ENCODE measurements at places on chromosomes 13 and 19. TPM values are rescaled to one million over a fixed set of nuclear protein-coding genes. Genes with fewer than 3 reads are reported as not detected.

- DNase-seq = no peak
These were observed 207.5 kb downstream of the SLITRK5 start for GRCh38 chr13:87878706-87879105.

The FDX2 gene
- 18.9 TPM for polyA plus RNA-seq

DNA sequence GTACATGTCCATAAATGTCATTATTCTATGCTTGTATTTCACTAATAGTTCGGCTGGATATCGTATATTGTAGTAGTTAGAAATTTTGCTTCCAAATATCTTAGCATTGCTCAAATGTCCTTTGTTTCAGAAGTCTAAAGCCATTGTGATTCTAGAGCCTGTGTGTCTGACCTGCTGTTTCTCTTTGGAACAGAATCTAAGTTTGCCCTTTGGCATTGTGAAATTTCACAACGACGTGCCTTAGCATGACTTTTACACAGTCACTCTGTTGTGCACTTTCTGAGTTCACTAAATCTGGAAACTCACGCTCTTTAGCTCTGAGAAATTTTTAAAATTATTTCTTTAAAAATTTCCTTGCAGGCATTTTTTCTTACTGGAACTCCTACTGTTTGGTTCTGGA lies 152.2 kb downstream of the TBC1D4 start:
- DNase-seq = no peak

DNA sequence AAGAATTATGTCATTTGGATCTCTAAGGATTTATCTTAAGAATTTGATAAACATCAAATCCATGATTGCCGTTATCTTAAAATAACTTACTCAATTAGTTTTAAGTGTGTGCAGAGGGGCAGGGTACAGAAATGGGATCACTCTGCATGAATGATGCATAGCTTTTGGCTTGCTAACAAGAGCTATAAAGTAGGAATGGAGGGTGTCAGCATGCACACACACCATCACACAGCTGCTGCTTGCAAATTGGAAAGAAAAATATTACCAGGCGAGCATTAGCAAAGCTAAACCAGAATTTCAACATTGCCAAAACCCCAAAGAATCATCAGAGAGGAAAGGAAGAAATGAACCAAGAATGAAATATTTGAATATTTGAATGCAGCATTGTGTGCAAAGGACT lies 580.6 kb downstream of the LMO7 start:
- DNase-seq = peak; percentile 42

- DNase-seq = no peak
These were observed 870 bp upstream of the GRIN3B start for GRCh38 chr19:999379-999719.

The ZNF112 gene
- 12.1 TPM for polyA plus RNA-seq

DNA sequence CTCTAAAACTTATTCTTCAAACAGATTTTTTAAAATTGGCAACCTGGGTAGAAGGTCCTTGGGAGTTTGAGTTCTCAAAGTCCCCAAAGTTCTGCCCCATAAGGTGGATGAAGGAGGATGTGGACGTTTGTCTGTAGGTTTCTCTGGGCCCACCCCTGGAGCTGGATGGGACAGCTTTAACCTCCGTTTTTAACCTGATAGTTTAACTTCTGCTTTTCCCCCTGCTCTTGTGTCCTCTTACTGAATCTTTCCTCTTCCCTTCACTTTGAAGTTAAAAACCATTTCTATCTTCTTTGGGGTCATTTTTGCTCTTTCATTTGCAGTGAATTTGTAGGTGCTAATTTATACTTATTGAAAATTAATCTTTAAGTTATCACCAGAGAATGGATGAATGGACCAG lies 79.1 kb downstream of the ESD start:
- no peak for DNase-seq

- peak; percentile 82 for DNase-seq
These were observed at the start of gene SLC25A23 for GRCh38 chr19:6459262-6460098. SLC25A23 (minus strand) TSS chr19:6459792; CDS start chr19:6459628, 164 bp downstream.

GRCh38 chr19:39845584-39845932 lies 621 bp downstream of the FBL start:
- DNase-seq = peak; percentile 26

DNA sequence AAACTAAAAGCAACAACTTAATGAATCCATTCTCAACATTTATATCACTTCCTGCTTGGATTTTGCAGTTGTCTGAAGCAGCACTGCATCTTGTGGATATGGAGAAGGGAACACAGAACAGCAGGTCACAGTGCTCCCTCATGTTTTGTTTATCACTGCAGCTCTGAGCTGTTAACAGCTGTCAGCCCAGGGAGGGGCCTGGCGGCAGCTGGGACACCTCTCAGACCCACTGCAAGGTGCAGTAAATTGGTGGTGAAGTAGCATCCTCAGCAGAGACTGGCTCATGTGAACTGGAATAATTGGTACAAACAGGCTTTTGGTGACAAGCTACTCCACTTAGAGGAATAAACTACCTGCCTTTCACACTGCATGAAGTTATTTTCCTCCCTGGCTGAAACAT lies 170.4 kb downstream of the LIG4 start:
- DNase-seq = no peak

The TNPO2 gene
- 73.6 TPM for polyA plus RNA-seq

The TMEM59L gene
- 3.5 TPM for polyA plus RNA-seq

DNA sequence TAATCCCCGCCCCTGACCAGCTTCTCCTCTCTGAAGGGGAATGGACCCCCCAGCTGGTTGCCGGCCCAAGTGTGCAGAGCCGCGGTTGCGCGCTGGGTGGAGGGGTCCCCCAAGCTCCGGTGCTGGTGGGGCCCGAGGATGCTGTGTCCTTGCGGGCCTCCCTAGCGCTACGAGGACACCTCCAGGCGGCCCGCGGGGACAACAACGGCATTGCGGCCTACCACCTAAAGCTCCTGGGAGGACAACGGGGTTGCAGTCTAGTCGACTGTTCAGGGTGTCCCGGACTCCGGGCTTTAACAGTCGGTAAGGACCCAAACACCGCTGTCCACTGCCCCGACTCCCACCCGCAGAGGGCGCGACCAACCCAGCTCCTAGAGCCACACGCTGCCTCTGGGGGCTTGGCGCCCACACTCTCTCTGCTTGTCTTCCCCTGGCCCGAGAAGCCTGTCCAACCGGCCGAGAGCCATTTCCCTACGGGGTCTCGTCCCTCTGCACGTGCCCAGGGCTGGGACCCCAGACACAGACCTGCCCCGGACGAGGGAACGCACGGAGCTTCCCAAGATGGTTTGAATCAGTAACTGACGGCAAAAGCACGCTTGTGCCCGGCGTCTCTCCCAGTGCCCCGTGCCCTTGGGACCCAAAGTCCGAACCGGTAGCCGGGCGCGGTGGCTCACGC lies 927 bp upstream of the SDHAF1 start:
- DNase-seq = no peak

DNA sequence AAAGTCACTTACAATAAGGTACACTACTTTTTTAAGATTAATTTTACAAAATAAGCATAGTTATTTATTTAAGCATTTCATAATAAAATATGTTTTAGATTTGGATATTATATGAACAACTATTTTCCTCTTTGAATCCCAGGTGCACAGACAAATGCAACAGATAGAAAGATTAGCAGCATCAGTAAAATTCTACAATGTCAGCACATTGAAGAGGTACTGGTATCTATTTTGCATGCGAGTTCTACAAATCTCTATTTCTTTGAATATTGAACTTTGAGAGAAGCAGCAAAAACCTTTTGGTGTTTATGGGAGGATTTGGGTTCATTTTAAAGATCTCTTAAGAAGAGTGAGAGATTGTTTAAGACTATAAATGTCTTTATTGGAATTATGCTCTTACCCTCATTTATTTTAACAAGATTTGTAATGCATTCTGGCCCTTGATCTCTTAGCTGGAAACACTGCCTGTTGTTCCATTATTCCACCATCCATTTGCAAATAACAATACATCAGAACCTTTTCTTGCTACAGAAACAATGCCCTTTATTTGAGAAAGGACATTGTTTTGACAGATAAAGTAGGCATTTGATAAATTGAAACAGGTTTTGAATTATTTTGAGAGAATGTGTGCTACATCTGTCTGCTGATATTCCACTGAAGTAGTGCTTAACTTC lies 558.8 kb upstream of the KLHL1 start:
- no peak for DNase-seq

The CYP2A6 gene
- 0.57 TPM for polyA plus RNA-seq

DNA sequence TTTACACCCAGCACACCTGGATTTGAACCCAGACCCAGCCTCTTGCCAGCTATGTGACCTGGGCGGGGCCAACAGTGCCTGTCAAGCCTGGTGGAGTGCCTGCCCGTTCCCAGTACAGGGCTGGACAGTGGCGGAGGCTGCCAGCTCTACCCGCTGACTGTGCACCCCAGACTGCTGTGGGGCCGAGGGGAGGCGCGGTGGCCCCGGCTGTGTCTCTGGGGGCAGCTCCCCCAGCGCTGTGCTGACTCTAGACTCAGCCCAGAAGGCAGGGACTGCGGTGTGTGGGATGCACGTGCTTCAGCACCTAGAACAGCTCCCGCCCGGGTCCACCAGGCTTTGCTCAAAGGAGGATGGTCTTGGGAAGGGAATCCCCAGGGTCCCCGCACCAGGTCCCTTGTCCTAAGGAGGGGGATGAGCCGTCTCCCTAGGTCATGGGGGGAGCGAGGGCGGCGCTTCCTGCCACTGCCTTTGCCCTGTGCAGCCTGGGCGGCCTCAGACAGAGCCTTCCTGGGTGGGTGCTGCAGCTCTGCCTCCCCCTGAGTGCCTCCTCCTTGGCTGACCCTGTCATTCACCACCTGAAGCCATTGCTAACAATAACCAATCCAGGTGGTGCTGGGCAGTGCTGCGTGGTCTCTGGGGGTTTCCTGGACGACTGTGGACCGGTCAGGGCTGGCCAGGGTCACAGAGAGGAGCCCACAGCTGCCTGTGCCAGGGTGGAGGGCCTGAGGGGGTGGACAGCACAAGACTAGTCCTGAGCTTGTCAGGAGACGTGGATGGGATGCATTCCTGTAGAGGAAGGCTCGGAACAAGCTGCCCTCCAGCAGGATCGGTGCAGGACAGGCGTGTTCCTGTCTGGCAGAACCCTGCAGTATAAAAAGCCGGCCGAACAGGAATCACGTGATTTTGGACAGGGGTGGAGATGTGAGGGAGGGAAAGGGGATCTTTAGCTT lies 18.6 kb downstream of the TMEM255B start:
- DNase-seq = peak; percentile 65

The LENG9 gene
- polyA plus RNA-seq = 2.2 TPM

- DNase-seq = no peak
These were observed 1160.6 kb downstream of the PCDH9 start for GRCh38 chr13:66069570-66069969.

The DIRAS1 gene
- polyA plus RNA-seq = 3.7 TPM

DNA sequence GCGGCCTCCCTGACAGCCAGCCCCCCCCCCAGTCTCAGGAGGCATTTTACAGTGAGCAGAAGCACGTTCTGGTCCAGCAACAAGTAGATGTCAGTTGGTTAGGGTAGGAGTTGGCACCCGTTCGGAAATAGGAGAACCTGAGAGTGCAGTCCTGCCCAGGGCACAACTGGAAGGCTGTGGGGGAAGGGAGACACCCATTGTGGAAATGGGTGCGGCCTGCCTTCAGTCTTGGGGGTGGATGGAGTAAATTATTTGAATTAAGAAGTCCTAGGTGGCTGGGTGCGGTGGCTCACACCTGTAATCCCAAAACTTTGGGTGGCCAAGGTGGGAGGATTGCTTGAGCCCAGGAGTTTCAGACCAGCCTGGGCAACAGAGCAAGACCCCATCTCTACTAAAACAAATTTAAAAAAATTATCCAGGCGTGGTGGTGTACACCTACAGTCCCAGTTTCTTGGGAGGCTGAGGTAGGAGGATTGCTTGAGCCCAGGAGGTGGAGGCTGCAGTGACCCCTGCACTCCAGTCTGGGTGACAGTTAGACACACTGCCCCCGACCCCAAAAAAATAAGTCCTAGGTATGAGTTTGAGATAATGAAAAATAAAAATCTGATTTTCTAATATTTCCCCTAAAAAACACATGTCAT lies 1.2 kb downstream of the CIRBP start:
- DNase-seq = no peak

- peak; percentile 16 for DNase-seq
These were observed 677 bp downstream of the TGDS start for GRCh38 chr13:94595001-94595949.

- no peak for DNase-seq
These were observed 515 bp upstream of the EFNA2 start for GRCh38 chr19:1284979-1285736.

The TIMM44 gene
- polyA plus RNA-seq = 53.5 TPM

DNA sequence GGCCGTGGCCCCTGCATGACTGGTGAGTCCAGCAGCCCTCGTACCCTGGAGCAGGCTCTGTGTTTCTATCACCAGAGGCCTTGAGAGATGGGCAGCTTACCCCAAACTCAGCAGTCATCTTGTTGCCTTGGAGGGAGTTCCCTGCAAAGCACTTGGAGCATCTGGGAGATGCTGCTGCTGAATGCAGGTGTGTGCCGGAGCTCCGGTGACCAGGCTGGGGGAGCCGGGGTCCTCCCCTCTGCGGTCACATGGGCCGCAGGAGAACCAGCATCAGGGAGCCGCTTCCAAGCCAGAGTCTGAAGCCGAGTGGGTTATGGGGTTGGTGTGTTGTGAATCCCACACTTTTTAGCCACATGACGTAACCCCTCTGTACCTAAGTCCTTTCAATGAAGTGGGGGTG lies 82.8 kb downstream of the TEX29 start:
- no peak for DNase-seq

DNA sequence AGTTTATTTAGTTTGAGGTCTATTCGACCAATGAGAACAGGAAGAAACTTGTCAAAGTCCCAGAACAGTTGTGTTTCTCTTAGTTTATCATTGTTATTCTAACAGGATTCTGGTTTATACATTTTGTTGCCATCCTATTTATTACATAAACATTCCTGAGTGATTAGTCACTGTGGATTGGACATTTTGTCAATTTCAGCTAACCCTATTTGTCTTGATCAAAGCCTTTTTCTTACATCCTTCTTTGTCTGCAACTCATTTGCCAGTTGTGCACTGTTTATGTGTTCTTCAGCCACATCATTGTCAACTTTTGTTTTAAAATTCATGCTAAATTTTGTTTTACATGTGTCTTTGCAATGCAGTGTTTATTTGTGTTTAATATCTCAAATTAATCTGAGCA lies 886.0 kb upstream of the SLC10A2 start:
- no peak for DNase-seq

GRCh38 chr19:29517412-29517811 lies 8.4 kb upstream of the VSTM2B start:
- DNase-seq = no peak

The PRODH2 gene
- 49.5 TPM for polyA plus RNA-seq

The ATXN8OS gene
- 0.32 TPM for polyA plus RNA-seq

- no peak for DNase-seq
These were observed 62.9 kb upstream of the SPATA13 start for GRCh38 chr13:24097667-24098066.

DNA sequence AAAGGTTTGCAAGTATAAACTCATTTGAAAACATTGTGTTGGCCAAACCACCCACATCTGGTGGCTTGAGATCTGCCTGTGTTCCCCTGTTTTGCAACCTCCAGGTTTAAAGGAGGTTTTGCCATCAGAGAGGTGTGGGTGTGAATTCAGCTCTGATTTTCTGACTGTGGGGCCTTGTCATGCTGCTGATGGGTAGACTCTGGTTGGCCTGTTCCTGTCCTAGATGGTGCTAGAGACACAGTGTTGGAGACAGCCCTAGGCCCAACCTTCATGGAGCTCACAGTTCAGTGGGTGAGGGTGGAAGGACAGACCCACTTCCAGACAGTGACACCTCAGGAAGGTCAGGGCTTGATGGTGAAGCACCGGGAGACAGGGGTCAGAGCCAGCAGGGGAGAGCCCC lies 7.5 kb downstream of the RAB4B start:
- DNase-seq = no peak

The THSD8 gene
- 5.8 TPM for polyA plus RNA-seq

The SYCN gene
- polyA plus RNA-seq = not detected

The TNFSF13B gene
- 1.8 TPM for polyA plus RNA-seq

GRCh38 chr13:20332361-20333096 lies 100.4 kb upstream of the GJB6 start:
- no peak for DNase-seq

Measured in renal pelvis (tissue), 12 donors.